ENCODE measurements at places on chromosomes 16 and 17. TPM values are rescaled to one million over a fixed set of nuclear protein-coding genes. Genes with fewer than 3 reads are reported as not detected.

- no peak for DNase-seq
- H3K4me3 ChIP-seq: no peak overlapping the region
- no peak overlapping the region for H3K27ac ChIP-seq
- no peaks in the 10 kb centered on the region for H3K27me3 ChIP-seq
- no peaks in the 10 kb centered on the region for H3K36me3 ChIP-seq
- H3K4me1 ChIP-seq: no peaks in the 10 kb centered on the region
Measured at GRCh38 chr16:62970851-62971250, 934.6 kb upstream of the CDH8 start.

DNA sequence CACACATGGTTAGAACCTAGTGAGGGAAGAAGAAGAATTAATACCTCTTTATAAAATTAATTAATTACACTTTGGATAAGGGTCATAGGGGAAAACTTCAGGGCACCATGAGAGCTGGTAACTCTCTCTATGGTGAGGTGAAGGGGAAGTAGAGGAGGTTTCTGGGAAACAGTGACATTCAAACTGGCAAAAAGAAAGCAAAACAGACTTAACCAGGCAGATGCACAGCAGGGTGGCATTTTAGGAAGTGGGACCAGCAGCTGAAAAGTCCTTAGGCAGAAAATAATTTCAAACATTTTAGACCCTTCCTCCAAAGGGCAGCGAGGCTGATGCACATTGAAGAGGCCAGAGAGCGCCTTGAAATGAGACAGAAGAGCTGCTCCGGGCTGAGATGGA lies 157.8 kb downstream of the CDH13 start:
- H3K4me3 ChIP-seq: no peak overlapping the region
- no peak for DNase-seq
- no peaks in the 10 kb centered on the region for H3K4me1 ChIP-seq
- H3K36me3 ChIP-seq: no peaks in the 10 kb centered on the region
- H3K27me3 ChIP-seq: no peaks in the 10 kb centered on the region

DNA sequence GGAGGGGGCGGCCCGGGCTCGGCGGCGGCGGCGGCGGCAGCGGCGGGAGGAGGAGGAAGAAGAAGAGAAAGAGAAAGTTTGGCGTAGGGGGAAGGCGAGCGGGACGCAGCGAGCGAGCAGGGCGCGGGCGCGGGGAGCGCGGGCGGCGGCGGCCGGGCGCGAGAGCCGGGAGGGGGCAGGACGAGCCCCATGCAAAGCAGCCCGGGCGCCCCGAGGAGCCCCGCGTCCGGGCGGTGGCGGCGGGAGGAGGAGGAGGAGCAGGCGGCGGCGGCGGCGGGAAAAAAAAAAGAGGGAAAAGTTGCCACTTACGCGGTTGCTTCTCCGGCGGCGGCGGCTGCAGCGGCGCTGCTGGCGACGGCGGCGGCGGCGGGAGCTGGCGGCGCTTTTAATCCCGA lies 10.3 kb upstream of the ZFHX3 start:
- peak overlapping the region; percentile 75 for H3K4me3 ChIP-seq
- H3K27me3 ChIP-seq: peaks cover 56% of the 10 kb centered on the region
- peaks cover 20% of the 10 kb centered on the region for H3K4me1 ChIP-seq
- no peak overlapping the region for H3K27ac ChIP-seq

GRCh38 chr17:21036361-21036881 lies 6.4 kb downstream of the USP22 start:
- peak overlapping the region; percentile 31 for H3K27ac ChIP-seq
- peak; percentile 29 for DNase-seq
- H3K27me3 ChIP-seq: no peaks in the 10 kb centered on the region
- H3K4me3 ChIP-seq: no peak overlapping the region

DNA sequence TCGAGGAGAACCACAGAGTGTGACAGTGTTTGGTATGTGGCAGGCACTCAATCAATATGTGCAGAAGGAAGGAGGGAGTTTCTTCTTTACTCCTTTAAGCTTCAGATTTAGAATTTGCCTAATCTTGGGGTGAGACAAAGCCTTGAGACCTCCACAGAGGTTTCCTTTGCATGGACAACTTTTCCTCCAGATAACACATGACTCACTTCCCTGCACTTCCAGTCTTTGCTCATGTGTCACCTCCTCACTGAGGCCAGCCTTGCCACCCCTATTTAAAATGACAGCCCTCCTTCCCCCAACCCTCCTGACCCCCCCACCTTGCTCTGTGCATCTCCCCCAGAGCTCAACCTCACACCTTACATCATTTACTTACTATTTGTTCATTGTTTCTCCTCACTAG lies 17.4 kb upstream of the NOS2 start:
- H3K4me3 ChIP-seq: no peak overlapping the region
- H3K27ac ChIP-seq: no peak overlapping the region
- no peaks in the 10 kb centered on the region for H3K27me3 ChIP-seq
- no peak for DNase-seq

DNA sequence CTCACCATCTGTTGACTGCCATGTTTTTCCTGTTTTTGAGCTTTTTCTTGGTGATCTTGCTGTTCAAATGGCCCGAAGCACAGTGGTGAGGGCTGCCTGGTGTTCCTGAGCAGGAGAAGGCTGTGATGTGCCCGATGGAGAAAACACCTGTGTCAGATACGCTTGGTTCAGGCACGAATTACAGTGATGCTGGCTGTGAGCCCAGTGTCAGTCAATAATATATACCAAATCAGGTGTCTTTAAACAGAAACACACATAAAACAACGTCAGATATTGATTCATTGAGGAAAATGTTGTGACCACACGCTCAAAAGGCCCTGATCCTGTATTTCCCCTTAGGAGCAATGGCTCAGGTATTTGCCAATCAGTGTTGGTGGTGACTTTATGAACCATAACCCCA lies 111.7 kb downstream of the SDR42E1 start:
- no peaks in the 10 kb centered on the region for H3K27me3 ChIP-seq
- H3K27ac ChIP-seq: no peak overlapping the region
- no peaks in the 10 kb centered on the region for H3K4me1 ChIP-seq
- no peak for DNase-seq
- no peaks in the 10 kb centered on the region for H3K36me3 ChIP-seq
- no peak overlapping the region for H3K4me3 ChIP-seq

DNA sequence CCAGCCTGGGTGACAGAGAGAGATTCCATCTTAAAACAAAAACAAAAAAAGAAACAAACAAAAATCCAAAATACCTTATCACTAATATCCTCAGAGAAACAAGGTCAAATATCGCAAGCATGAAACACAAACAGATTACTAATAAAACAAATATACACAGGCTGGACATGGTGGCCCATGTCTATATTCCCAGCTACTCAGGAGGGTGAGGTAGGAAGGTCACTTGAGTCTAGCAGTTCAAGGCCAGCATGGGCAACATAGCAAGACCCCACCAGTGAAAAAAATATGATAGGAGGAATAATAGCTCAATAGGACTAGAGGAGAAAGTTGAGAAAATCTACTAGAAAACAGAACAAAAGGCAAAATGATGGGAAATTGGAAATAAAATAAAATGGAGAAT lies 6.9 kb upstream of the ALOX15B start:
- H3K36me3 ChIP-seq: no peaks in the 10 kb centered on the region
- no peak overlapping the region for H3K4me3 ChIP-seq
- H3K27ac ChIP-seq: no peak overlapping the region
- H3K4me1 ChIP-seq: no peaks in the 10 kb centered on the region

DNA sequence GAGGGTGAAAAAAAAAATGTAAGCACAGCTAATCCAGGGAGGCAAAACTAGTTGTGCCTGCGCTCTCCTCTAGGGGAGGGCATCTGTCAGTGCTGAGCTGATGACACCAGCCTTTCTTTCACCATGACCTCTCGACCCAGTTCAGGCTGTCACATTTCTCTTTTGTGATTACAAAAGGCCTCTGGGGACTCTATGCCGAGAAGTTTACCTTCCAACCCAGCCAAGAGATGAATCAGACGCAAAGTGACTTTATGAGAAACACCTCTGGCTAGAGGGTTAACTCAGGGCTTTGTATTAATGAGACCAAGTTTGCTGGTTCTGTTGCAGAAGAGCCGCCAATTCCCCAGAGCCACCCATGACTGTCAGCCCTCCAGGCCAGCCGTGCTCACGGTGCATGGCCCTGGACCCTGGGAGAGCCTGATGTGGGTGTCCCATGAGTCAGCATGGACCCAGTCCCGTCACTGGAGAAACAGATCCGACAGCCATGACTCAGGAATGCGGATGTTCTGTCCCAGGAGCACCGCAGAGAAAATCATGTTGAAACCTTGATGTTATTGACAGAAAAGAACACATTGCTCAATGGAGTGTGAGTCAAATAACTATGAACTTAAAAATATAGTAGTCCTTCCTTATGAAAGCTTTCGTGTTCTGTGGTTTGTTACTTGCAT lies 437.2 kb downstream of the HS3ST3B1 start:
- DNase-seq: no peak
- peaks cover 2% of the 10 kb centered on the region for H3K27me3 ChIP-seq
- no peak overlapping the region for H3K4me3 ChIP-seq
- no peaks in the 10 kb centered on the region for H3K4me1 ChIP-seq

- H3K36me3 ChIP-seq: no peaks in the 10 kb centered on the region
- no peak for DNase-seq
- H3K4me3 ChIP-seq: no peak overlapping the region
- peaks cover 8% of the 10 kb centered on the region for H3K4me1 ChIP-seq
- no peak overlapping the region for H3K27ac ChIP-seq
- H3K27me3 ChIP-seq: peaks cover 2% of the 10 kb centered on the region
Measured at GRCh38 chr17:6548034-6548433, 8.3 kb downstream of the PITPNM3 start.

DNA sequence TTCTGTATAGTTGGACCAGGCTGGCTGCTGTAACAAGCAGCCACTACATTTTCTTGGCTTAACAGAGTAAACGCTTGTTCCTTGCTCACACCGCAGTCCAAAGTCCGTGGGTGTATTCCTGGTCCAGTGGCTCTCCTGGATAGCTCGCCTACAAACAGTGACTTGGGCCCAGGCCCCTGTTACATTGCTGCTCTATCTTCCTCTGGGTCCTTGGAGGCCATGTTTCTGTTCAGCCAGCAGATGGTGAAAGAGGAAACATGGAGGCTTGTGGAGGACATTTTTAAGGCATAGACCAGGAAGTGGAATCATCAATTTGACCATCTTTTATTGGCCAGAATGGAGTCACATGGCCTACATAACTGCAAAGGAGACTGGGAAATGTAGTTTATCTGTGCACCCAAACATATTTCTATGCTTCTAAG lies 55.1 kb downstream of the ATP2C2 start:
- DNase-seq: no peak
- no peak overlapping the region for H3K4me3 ChIP-seq

GRCh38 chr16:48438414-48438813 lies 53.2 kb upstream of the SIAH1 start:
- peaks cover 1% of the 10 kb centered on the region for H3K27me3 ChIP-seq
- H3K27ac ChIP-seq: no peak overlapping the region
- no peaks in the 10 kb centered on the region for H3K36me3 ChIP-seq
- no peak overlapping the region for H3K4me3 ChIP-seq
- DNase-seq: no peak
- H3K4me1 ChIP-seq: no peaks in the 10 kb centered on the region

- no peak overlapping the region for H3K27ac ChIP-seq
- DNase-seq: no peak
- H3K27me3 ChIP-seq: peaks cover 4% of the 10 kb centered on the region
- no peaks in the 10 kb centered on the region for H3K36me3 ChIP-seq
- no peaks in the 10 kb centered on the region for H3K4me1 ChIP-seq
Measured at GRCh38 chr17:4527566-4528125, 27.5 kb downstream of the MYBBP1A start.

- no peak overlapping the region for H3K4me3 ChIP-seq
- no peaks in the 10 kb centered on the region for H3K36me3 ChIP-seq
- no peak for DNase-seq
Measured at GRCh38 chr16:12971241-12971640, 69.8 kb downstream of the SHISA9 start.

DNA sequence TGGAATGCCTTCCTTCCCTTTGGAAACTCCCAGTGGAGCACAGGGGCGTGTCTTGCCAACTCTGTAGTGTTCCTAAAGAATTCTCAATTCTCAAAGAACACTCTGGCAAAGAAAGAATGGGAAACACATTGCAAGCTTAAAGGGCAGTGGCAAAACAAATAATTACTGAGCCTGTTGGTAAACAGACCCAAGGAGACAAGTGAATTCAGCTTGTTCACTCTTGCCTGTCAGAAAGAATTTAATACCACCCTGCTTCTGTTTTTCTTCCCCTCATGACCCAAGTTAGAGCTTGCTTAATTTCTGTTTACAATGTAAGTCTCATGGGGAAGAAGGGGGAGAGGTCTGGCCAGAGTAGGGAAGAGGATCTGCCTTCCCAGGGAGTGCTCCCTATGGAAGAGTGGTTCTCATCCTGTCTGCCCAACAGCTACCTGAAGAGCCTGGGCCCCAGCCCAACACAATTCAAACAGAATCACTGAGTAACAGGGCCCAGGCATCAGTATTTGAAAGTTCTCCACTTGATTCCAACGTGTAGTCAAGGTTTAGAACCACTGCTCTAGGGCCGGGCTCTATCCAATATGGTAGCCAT lies 386.0 kb downstream of the SLC39A11 start:
- H3K27ac ChIP-seq: no peak overlapping the region
- H3K27me3 ChIP-seq: no peaks in the 10 kb centered on the region
- peaks cover 24% of the 10 kb centered on the region for H3K4me1 ChIP-seq
- DNase-seq: no peak
- peaks cover 20% of the 10 kb centered on the region for H3K36me3 ChIP-seq

GRCh38 chr17:77829843-77830799 lies 128.4 kb upstream of the TNRC6C start:
- peak; percentile 4 for DNase-seq
- peaks cover 36% of the 10 kb centered on the region for H3K4me1 ChIP-seq
- H3K4me3 ChIP-seq: no peak overlapping the region
- no peak overlapping the region for H3K27ac ChIP-seq
- no peaks in the 10 kb centered on the region for H3K36me3 ChIP-seq

DNA sequence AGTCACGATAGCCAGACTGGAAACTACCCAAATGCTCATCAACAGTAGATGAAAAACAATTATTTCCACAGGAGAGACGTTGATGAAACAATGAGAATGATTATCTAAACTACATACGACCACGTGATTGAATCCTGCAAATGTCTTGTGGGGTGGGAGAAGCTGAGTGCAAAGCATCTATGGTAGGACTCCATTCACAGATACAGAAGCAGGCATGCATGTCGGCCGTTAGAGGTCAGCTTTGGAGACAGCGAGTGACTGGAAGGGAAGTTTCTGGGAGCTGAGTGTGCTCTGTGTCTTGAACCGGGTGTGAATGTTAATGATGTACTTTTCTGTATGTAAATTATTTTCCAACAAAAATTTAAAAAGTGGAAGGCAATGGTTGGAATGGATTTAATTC lies 71.5 kb upstream of the DNAJA2 start:
- H3K4me1 ChIP-seq: peaks cover 16% of the 10 kb centered on the region
- no peak overlapping the region for H3K4me3 ChIP-seq
- no peaks in the 10 kb centered on the region for H3K27me3 ChIP-seq
- no peak overlapping the region for H3K27ac ChIP-seq
- H3K36me3 ChIP-seq: no peaks in the 10 kb centered on the region
- DNase-seq: no peak

Gene IFI35
- 43.9 TPM for total RNA-seq

Gene CDRT15L2
- total RNA-seq: not detected

Gene TOX3
- total RNA-seq: not detected

Gene UMOD
- total RNA-seq: not detected
